ENCODE measurements at places on chromosomes 4 and X.

DNA sequence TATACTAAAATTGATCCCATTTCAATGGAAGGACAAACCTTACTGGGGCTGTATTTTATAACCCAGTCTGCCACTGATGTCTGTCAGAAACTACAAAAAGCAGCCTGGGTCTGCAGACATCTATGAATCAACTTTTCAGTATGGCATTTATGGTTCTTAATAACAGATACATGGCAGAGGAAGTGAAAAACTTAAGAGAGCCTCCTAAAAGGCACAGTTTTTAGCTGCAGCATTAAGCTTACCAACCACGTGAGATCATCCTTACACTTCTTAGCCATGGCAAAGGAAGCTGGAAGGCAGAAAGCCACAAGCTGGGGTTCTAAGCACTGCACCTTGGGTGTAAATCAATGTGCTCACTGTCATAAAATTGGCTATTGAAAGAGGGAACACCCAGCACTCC lies 16.6 kb upstream of the UGT2B17 start:
- no peak for DNase-seq

DNA sequence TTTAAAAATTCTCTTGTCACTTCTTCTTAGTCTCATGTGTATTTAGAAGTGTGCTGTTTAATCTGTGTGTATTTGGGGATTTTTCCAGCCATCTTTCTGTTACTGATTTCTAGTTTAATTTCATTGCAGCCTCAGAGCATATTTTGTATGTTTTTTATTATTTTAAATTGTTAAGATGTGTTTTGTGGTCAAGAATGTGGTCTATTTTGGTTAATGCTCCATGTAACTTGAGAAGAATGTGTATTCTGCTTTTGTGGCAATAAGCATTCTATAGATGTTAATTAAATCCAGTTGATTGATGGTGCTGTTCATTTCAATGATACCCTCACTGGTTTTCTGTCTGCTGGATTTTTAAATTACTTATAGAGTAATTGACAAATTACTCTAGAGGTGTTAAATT lies 38.9 kb downstream of the ANXA10 start:
- DNase-seq: no peak

DNA sequence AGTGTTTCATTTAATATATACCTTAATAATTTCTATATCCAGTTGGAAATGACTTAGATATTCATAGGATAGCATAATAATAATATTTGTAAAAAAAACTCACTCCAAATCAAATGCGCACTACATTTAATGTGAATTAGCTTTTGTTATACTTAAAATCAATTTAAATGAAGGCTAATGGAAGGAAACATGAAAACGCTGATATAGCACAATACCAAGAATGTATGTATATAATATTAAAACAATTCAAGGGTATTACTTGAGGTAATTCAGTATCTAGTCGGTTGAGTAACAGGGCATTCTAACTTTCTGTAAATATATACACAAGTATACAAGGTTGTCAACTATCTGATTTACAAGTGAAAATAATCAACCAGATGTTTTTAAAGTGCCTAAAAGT lies 307.1 kb upstream of the TEX13C start:
- no peak for DNase-seq

DNA sequence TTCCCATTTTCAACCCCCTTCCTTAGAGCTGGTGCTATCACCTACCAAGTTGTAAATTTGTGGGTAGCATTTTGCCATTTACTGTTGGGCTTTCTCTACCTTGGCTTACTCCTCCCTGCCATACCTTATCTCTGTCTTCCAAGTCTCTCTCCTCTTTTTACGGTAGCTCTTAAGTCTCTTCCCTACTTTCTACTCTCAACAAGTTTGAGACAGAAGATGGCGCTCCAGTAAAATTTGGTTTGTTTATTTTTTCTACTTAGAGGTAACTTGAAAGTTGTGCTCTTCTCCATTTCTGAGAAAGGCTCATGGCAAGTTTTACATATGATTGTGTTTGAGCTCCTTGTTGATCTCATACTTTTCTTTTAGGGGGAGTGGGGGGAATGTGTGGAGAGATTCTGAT lies 1508.1 kb downstream of the TECRL start:
- DNase-seq: peak; percentile 43

DNA sequence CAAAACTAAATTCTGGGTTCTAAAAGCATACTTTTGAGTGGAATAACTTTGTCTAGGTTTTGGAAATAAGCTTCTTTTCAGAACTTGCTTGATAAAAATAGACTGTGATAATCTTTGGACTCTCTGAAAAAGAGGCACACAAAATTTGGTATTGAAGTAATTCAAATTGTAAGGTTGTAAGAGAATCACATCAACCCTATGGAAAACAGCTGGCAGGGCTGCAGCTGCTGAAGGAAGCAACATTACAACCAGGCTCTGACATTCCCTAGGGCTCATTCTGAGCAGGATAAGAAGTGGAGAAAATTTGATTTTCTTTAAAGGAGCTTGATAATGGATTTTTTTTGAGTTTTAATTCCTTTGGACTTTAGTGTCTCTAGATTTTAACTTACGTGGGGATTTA lies 147.6 kb downstream of the FSTL5 start:
- DNase-seq: no peak

DNA sequence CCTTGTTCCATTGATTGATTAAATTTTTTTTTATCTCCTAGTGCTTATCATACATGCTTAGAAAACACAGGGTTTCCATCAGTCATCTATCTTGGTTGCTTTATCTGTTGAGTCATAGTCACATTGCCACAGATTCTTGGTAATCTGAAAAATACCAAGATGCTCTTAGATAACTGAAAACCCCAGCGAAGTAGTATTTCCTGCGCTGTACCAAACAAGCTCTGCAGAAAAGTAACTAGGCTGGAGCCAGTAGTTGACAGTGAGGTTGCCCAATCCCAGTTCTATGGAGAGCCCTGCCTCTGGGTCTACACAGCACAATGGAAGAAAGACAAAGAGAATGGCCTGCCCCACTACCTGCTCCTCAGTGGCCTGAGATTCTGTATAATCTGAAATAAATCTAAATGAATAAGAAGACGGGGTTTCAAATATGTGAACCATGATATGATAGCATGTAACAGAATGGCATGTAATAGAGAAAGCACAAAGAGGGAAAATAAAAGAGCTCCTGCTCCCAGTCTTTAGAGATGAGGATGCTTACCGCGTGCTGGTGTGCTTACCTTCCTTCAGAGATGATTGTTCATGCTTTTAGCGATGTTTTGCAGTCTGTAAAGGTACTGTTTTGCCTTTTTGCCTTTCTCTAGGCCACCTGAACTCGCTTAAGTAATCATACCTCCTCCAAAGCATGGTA lies 55.3 kb upstream of the RAPGEF2 start:
- peak; percentile 80 for DNase-seq

GRCh38 chrX:111411983-111412382 lies at the start of gene DCX:
Gene DCX (minus strand): TSS chrX:111412192. CDS start chrX:111410398, 1,794 bp downstream.
- no peak for DNase-seq

DNA sequence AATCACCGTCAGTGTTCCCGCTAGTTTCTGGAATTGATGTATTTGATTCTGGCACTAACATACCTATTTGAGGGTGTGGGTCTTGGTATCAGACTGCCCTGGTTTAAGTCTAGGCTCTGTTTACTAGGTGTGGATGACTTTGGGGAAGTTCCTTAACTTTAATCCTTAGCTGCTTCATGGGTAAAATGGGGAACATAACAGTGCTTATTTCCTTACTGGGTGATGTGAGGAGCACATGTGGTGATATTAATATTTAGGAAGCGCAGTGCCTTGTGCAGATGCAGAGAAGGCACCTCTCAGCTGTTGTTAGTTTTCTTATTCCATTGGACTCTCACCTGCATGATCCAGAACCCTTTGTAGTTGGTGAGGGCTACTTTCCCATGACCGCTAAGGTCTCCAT lies 17.1 kb downstream of the RNF4 start:
- DNase-seq: no peak

DNA sequence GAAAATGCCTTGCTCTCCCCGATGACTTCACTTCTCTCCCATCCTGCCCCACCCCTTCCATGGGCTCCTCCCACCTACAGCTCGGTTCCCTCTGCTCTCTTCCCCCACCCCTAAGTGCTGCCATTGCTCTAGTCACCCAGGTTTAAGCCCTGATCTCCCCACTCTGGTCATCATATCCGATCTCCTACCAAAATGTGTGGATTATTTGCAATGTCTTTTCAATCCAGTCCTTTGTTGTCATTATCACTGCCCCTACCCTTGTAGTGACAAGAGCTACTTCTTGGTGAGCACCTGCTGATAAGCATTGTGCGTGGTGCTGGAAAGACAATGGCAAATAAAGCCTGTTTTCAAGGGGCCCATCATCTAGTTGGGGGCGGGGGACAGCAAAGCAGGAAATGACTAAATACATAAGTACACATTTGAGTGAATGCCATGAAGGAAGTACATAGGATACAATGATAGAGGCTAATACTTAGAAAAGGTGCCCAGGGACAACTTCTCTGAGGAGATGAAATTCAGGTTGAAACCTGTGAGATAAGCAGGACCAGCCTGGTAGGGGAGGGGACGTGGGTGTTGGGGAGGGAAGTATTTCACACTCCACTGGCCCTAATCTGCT lies 63.8 kb downstream of the DLG3 start:
- peak; percentile 21 for DNase-seq

DNA sequence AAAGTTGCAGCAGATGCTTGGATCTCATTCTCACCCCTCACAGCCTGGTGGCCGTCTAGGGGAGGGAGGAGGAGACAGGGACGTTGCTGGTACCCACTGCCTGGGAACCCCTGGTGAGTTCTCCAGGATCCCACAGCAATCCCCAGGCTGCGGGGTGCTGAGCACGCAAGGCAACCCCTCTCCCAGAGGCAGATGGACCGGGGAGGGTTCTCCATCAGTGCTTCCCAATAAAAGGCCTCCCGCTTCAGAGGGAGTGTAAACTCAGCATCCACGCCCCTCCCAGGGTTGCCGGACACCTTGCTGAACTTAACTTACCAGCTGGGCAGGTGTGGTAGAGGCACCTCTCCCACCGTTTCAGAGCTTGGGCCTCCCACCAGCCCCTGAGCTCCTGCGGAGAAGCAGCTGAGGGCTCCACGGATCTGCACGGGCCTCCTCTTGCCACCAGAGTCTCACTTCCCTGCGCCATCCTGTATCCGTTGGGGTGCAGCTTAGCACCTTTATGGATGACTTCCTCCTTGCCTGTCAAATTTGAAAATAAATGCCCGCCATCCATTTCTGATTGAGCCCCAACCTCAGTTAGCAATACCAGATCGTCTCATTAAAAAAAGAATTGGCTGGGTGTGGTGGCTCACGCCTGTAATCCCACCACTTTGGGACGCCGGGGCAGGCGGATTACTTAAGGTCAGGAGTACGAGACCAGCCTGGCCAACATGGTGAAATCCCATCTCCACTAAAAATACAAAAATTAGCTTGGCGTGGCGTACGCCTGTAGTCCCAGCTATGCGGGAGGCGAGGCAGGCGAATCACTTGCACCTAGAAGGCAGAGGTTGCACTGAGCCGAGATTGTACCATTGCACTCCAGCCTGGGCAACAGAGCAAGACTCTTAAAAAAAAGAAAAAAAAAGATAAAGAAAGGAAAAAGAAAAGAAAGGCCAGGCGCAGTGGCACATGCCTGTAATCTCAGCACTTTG lies 14.8 kb upstream of the TBC1D14 start:
- no peak for DNase-seq

- DNase-seq: no peak
Observed at GRCh38 chr4:88735564-88735963, 37.9 kb upstream of the NAP1L5 start.

DNA sequence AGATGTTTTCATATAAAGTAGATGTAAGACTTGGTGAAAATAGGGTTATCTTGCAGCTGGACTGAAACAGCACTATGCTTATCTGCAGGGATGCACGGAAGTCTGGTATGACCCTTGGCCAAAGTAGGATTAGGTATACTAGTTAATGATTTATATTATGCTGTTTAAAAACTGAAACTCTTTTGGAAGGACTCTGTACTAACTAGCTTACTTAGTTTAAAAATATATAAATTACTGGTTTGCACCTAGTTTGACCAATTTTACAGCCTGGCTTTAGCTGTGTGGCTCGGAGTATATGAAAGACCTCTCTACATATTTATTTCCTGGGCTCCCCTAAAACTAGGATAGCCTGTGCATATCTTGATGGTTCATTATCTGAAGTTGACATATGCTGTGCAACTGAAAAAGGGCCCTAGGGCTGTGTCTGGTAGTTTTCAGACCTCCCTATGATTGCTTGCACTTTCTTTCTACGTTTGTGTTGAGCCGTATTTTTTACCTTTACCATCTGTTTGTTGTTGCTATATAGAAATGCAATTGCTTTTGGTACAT lies 89.2 kb downstream of the TMEM144 start:
- peak; percentile 79 for DNase-seq

GRCh38 chr4:77358315-77358928 lies 201.4 kb downstream of the CCNG2 start:
- DNase-seq: peak; percentile 81

- no peak for DNase-seq
Observed at GRCh38 chr4:110781944-110782343, 159.1 kb upstream of the PITX2 start.

GRCh38 chrX:51891821-51892551 lies 1.4 kb upstream of the MAGED1 start:
- peak; percentile 22 for DNase-seq

DNA sequence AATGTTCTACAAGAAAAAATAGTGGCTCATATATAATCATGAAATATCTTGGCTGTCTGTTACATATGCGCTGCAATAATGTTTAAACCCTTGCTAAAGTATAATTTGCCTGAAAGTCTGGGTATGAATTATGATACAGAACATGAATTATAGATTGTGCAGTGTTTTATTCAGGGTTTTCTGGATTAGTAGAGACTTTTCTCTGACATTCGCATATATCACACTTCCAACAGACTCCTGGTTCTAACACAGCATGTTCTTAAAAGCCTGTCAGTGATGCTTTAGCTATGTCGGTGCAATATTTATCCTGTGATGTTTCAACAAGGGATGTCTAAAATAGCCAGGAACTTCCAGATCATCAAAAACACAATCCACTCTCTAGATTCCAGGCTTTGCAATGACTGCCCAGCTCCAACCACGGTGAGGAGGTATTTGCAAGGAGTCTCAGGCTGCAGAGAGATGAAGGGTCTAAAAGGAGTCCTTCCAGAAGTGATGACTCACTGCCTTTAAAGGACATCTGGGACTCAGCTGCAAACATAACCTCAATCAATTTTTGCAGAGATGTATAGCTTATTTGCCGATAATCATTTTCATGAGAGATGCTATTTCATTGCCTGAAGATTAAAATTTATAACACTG lies 69.4 kb downstream of the RWDD4 start:
- DNase-seq: no peak

DNA sequence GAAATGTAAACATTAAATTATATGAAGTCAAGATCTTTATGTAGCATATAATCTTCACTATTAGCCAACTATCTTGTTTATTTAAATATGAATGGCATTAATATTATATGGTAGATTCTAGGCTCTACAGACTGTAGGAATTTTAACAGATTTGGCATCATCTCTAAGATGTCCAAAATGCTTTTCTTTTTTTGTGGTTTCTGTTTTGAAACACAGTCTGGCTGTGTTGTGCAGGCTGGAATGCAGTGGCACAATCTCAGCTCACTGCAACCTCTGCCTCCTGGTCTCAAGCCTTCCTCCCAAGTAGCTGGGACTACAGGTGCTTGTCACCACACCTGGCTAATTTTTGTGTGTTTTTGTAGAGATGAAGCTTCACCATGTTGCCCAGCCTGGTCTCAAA lies 76.2 kb downstream of the ELOVL6 start:
- no peak for DNase-seq
